ENCODE measurements at places on chromosomes 1 and 21.
A peak's percentile ranks its signal among the peaks of the same experiment; 100 is the strongest.

DNA sequence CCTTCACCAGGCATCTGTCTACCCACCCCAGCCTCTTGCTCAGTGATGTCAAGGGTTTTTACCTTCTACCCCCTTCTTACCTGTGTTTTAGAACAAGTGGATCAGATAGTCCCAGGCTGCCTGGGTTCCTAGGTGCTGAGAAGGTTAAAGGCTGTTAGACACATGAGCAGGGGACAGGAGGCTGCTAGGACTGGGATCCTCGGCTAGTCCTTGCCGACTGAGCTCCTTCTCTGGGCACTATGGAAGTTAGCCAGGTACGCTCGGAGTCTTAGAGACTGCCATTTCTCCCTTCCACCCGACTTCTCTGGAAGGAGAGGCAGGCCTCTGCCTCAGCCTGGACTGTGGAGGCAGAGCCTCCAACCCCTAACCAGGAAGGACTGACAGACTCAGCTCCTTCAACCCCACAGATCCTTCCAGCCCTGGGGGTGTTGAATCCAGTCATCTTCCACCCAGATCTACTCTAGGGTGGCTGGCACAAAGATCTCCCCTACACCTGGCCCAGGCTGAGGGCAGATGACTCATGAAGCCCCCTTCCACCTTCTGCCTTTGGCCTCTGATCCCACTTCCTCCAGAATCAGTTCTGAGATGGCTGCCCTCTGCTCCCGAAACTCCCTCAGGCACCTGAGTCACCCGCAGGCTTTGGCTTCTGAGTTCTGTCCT, at the start of gene DYNLT4:
TSS of gene DYNLT4 (minus strand) at position 648 of the 660 bp plus-strand sequence. CDS start 683 bp downstream, outside the sequence.
- no peak for DNase-seq

- DNase-seq = no peak
These were observed 1.8 kb downstream of the ELAPOR1 start for GRCh38 chr1:109115685-109116084.

DNA sequence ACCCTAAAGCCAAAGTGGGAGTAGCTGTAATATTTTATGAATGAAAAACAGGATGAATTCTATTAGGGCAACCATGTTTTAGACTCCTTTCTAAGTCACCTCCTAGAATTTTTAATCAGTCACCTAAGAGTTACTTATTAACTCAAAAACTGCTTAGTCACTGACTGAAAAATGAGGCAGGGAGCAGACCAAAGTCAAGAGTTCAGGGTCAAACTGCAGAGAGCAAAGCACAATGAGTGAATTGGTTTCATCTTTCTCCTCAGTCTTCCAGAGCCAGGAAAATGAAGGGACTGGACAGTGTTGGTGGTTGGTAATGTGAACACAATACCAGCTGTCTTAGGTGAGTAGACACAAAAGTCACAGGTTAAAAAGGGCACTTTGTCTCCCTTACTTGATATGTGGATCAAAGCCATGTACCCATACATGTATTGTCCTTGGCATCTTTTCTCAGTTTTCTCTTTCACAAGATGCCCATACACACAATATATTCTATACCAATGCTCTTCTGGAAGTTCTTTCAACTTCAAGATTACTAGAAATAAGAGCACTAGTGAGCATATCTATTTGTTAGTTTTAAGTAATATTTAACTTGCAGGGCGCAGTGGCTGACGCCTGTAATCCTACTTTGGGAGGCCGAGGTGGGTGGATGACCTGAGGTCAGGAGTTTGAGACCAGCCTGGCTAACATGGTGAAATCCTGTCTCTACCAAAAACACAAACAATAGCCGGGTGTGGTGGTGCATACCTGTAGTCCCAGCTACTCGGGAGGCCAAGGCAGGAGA, 42.2 kb downstream of the ATP1B1 start:
- DNase-seq = no peak

GRCh38 chr1:100188617-100189016, 10.6 kb upstream of the LRRC39 start:
- DNase-seq = no peak

DNA sequence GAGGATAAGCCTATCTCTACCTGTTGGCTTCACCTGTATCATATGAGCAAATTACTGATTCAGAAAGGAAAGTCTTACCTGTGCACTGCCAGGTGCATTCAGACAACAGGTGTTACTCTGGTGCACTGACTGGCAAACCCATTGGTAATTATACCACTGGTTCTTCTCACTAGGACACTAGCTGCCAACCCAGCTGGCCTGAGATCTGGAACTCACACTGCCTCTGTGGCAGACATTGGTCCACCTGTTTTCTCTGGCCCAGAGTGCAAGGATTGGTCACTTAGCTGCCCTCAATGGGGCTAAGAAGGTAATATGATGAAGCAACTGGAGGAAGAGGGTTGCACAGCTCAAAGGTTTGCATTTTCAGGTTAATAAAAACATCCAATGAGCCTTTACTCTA, 140.2 kb upstream of the DNAH14 start:
- DNase-seq = peak; percentile 52

GRCh38 chr1:205542367-205542766, 37.9 kb downstream of the CDK18 start:
- peak; percentile 70 for DNase-seq

DNA sequence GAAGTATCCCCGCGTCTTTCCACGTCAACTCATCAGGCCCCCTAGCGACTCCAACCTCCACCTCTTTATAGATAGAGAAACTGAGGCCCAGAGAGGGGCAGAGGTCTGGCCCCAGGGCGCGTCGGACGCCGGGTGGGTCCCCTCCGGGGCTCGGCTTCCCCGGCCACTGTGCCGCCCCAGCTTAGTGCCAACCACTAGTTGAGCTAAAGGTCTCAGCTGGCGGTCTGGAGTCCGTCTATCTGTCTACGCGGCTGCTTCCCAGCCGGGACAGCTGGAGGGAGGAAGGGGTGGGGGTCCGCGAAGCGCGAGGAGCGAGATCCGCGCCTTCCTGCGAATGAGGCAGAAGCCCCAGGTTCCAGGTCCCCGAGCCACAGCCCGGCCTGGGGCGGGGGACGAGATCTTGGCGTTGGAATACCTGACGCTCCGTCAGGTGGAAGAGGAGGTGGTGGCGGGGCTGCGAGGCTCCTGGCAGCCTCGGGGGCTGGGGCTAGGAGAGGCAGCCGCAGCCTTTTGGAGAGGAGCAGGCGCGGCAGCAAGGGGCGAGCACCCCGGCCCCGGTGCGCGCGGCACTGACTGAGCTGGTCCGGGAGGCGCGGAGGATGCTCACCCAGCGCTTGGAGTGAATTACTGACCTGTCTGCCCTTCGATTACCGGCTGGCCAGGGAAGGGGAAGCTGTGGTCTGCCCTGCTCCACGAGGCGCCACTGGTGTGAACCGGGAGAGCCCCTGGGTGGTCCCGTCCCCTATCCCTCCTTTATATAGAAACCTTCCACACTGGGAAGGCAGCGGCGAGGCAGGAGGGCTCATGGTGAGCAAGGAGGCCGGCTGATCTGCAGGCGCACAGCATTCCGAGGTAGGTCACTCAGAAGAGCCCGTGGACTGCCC, 937 bp downstream of the PODN start:
- DNase-seq = no peak

- no peak for DNase-seq
These were observed 4.9 kb upstream of the OPRD1 start for GRCh38 chr1:28807046-28807445.

DNA sequence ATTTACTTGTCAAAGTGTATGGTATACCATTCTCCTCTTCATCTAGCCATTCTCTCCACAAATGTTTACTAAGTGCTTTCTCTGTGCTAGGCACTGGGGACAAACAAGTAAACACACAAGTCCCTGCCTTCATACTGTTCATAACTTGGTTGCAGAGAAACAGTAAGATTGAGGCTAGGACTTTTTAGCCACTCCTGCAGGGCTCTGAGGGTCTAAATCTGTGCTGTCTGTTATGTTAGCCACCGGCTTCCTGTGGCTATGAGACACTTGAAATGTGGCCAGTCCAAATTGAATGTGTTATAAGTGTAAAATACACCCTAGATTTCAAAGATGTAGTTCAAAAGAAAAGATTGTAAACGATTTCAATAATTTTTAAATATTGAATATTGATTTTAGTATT, 50.2 kb downstream of the AZIN2 start:
- DNase-seq = no peak

GRCh38 chr1:183567584-183567983, 22.7 kb downstream of the NCF2 start:
- DNase-seq = no peak

GRCh38 chr1:205003358-205004131, 39.5 kb upstream of the CNTN2 start:
- DNase-seq = no peak

DNA sequence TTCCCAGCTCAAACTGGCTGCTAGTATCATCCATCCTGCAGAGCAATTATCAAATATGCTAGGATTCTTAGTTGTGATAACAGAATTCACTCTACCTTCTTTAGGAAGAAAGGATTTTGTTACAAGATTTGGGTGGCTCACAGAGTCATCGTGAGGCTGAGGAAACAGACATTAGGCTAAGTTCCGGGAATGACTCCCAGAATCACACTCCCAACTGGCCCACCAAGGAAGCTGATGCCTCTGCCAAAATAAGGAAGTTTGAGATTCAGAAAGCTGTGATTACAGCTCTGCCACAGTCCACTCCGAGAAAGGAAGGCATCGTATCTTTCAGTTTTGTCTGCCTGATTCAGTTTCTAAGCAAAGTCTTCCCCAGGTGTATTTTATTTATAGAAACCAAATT, 50.6 kb upstream of the LYPLAL1 start:
- no peak for DNase-seq

DNA sequence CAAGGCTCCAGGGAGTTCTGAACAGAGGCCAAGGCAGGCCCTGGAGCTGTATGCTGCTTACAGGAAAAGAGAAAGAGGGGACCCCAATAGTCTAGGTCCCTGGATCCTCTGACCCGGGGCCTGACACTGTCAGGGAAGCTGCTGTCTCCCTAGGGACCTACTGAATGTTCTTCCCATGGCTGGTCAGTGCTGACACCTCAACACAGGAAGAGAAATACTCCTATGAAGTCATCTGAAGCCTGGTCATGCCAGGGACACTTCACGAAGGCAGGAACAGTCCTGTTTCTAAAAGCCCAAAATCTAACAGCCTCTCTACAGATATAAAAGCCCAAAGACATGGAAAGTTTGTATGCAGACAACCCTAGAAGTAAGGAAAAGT, 1.7 kb upstream of the LAD1 start:
- DNase-seq = no peak

GRCh38 chr1:23290836-23291565, 53.1 kb downstream of the HNRNPR start:
- no peak for DNase-seq

DNA sequence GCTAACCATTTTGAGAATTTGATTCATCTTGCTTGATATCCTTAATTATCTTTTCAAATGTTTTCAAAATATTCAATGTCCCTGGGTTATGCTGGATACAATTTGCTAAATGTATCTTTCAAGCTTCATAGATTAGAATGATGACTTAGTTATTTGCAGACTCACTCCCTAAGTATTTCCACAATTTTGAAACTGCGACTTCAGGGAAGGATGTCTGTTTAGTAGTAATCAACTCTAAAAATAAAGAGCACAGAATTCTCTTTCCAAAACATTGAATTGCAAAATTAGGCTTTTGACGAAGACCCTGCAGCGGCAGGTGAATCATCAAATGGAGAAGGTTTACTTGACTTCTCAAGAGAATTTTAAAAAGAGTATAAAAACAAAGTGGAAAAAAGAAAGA, 14.2 kb downstream of the RGS1 start:
- no peak for DNase-seq

GRCh38 chr1:66239834-66240233, 294.1 kb upstream of the SGIP1 start:
- no peak for DNase-seq

DNA sequence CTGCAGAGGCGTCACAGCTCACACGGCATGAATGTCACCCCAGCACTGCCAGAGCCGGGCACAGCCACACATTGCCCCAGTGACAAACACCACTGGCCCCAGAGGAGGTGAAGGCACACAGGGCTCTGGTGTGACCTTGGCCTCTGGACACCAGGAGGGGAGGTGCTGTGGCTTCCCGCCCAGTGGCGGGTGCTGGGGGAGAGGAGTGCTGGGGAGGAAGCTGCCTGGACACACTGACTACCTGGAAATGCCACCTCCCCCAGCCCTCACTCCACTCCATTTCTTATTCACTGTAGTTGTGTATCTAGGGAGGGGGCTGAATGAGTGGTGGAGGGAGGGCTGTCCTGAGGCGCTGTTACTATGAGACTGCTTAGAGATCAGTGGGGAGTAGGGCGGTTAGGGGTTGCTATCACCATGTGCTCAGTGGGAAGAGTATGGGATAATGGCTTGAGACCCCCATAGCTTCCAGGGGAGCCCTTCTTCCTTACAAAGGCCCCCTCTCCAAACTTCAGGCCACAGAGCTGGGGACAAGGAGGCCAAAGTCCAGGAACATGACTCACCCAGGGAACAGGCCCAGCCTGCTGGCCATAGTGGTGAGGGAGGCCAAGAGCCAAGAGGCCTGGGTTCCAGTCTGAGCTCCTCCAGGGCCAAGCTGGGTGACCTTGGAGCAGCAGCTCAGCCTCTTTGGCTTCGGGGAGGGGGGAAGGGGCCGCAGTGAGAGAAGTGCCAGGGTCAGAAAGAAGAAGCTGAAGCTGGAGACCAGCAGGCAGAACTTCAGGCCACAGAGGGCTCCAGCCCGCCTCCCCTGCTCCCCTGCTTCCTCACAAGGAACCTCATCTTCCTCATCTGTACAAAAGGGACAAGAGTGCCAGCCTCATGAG, 40.1 kb downstream of the AHDC1 start:
- DNase-seq = no peak

DNA sequence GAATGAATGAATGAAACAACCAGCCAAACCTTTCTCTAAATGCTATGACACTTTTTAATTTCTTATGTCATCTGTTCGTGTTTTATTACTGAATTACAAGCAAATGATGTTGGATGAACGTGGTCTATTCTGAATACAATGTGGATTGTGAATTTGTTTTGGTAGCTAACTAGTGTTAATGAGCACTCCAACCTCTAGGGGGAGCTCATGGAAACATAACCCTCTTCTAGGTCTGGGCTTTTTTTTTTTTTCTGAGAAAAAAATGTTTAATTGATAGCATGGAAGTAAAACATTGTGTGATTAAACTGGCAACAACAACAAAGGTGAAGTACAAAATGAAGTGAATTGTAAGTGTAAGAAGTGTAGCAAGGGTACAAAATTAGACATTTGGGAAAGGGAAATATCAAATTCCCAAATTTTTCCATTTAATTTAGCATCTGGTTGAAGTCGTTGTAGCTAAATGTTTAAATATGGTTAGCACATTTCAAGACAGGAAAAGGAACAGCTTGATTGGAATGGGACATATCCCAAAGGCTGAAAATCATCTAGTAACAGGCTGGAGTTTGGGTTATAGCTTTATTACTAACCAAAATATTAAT, 42.6 kb upstream of the PTGS2 start:
- no peak for DNase-seq

- DNase-seq = no peak
These were observed 42.5 kb downstream of the PGM1 start for GRCh38 chr1:63635681-63636080.

Data from vagina (tissue), 2 donors.